ENCODE measurements at places on chromosomes 5 and 9. TPM values are rescaled to one million over a fixed set of nuclear protein-coding genes. Genes with fewer than 3 reads are reported as not detected.

ZFAND5 gene
- 127 TPM for total RNA-seq

WNK2 gene
- total RNA-seq = under 0.01 TPM

DNA sequence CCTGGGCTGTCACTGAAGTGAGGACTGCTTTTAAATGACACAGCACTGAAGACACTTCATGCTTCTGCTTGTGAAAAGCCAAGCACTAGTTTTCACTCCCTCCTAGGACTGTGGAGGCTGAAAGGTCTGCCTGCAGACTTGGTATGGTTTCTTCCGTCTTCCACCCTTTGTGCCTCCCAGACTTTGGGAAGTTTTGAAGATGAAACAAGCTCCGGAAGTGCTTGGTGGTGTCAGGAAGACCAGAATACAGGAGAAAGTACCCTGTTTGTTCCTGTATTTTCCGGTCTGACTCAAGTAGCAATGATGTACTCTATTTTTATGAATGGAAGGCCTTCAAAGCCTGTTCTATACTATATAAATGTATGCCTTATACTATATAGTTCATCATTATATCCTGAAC lies 222.7 kb downstream of the PDZD2 start:
- DNase-seq = no peak

- no peak for DNase-seq
These were observed 445.2 kb downstream of the ELAVL2 start for GRCh38 chr9:23380821-23381220.

DNA sequence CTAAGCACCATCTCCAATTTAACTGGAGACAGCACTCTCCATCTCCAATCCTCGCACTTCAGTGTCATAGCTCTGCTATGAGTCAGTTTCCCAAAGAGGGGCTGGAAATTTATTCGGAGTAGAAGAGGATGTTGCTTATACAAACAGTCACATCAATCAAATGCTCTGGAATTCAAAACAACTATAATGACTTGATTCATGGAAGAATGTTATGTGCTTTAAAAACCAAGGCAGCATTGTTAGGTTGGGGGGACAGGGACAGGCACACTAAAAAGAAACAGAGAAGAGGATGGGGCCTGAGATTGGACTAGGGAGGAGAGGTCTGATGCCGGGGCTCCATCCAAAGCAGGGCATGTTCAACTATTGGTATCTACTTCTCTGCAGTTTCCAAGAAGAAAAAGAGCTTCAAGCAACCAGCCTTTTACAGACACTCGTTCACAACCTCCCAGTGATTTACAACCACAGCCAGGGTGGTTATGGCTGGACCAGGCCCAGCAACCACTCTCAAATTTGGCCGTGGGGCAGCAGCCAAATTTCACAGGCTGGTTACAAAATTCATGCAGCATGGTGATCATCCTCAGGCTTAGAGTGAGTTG lies 117.5 kb upstream of the ZNF366 start:
- DNase-seq = peak; percentile 70

- no peak for DNase-seq
These were observed 33.2 kb downstream of the GRIN3A start for GRCh38 chr9:101705135-101705661.

- DNase-seq = peak; percentile 11
These were observed 27.5 kb upstream of the TNPO1 start for GRCh38 chr5:72788866-72789505.

DNA sequence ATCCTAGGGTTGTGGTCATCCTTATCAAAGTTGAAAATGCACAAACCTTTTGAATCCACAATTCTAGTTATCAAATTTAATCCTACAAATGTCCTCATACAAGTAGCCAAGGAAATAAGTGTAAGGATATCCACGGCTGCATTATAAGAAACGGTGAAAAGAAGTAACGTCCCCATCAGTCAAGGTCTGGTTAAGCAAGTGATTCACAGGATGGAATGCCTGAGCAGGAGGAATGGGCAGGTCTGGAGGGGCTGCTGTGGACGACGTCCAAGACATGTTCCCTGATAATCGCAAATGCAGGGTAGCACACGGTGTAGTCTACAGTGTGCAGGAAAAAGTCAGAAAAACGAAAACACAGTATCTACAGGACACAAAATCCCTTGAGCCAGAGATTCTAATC lies 118.6 kb downstream of the ADAMTS2 start:
- DNase-seq = no peak

- peak; percentile 25 for DNase-seq
These were observed 400.7 kb downstream of the PSAT1 start for GRCh38 chr9:78697618-78698017.

GRCh38 chr5:174903172-174903732 lies 178.9 kb downstream of the MSX2 start:
- no peak for DNase-seq

- DNase-seq = no peak
These were observed 31.9 kb upstream of the F2R start for GRCh38 chr5:76683816-76684731.

All from fibroblast of lung (primary cell).